ENCODE measurements at places on chromosomes 6 and 20.

DNA sequence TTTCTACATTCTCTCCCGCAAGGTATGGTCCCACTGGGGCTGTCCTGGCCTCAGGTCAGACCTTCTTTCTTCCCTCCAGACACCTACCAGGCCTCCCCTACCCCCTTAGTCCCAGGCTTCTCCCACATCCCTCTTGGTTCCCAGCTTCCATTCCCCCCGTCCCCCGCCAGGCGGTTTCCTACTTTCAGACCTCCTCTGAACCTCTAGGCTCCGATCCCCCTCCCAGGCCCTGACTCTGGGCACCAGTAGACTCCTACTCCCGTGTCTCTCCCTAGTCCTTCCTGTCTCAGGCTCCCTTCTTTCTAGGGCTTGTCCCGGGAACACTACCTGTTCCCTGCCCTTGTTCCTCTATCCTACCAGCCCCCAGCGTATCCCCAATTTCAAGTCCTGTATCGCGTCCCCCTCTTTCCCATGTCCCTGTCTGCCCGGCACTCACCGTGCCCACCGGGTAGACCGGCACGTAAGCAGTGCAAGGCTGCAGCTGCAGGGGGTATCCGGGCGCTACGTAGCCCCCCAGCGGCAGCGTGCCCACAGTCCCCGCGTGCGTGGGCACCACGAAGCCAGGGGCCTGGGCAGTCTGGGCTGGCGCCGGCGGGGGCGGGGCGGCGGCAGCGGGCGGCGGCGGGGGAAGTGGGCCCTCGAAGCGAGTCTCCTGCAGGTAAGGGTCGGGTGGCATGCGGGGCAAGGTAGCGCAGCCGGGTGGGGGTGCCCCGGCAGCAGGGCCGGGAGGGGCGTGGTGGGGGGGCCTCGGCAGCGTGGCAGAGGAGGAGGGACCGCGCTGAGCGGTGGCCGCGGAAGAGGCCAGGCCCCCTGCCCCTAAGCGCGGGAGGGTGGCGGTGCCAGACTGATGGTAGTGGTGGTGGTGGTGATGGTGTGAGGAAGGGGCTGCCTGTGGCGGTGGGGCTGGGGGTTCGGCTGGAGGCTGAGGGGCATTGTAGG is 1.5 kb downstream of the PRRT1 start:
- DNase-seq = no peak

DNA sequence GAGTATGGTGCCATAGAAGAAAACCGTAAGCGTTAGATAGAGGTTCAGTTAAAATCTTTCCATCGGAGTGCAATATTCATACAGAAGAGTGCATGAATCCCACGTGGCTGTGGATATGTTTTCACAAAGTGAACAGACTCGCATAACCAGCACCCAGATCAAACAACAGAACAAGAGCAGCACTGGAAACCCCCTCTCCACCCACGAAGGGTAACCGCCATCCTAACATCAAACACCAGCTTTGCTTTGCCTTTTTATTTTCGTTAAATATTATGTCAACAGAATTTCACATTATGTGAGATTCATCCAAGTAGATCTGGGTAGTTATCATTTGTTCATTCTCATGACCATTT is 4.7 kb downstream of the GTSF1L start:
- no peak for DNase-seq

GRCh38 chr6:105449756-105450390 is 47.0 kb upstream of the PREP start:
- no peak for DNase-seq

GRCh38 chr6:144311361-144311760 is 26.2 kb downstream of the UTRN start:
- DNase-seq = no peak

GRCh38 chr6:138196122-138196738 is 22.1 kb downstream of the PBOV1 start:
- DNase-seq = no peak

GRCh38 chr20:24968278-24968800 is 19.3 kb downstream of the CST7 start:
- no peak for DNase-seq

DNA sequence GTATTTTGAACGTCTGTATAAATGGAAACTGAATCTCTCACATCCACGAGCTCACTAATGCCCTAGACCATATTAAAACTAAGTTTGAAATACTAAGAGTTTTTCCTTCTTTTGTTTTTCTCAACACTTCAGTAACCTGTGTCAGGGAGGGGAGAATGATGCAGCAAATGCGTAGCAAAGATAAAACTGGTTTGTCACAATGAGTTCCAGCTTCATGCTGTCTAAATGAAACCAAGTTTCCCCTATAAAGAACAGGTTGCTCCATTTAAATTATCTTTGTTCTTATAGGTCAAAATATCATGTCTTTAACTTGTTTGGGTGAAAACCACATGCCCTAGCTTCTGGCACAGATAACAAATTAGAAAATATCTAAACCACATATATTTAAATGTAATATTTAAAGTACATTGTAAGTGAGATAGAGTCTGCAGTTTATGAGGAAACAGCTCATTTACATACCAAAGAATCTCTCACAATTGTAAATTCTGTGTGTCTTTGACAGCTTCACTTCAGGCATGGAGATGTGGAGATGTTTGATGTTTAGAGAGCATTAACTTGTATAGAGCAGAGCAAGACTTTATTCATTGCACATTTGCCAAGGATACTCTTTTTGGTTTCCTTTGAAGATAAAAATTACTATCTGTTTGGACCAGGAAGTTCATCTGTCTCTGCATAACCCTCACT is 7.3 kb downstream of the TRDN start:
- DNase-seq = no peak

- no peak for DNase-seq
Observed at GRCh38 chr6:168370310-168370991, 50.9 kb upstream of the DACT2 start.

DNA sequence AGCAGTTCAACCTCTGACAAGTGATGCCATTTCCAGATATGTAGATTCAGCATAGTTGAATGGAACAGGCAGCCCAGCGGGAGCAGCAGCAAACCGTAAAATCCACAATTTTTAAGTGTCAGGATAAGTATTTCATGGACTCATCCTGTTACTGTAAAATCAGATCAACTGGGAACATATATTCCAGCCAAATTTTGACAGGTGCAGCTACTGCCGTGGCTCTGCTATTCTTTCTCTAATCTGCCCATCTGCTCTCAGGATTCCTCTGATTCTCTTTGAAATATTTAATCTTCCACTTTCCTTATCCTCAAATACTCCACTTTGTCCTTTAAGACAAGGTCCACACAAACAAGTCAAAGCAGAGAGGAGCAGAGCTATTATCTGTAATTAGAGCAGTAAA is 245.4 kb upstream of the ASCC3 start:
- DNase-seq = no peak
